ENCODE measurements at places on chromosomes 4 and X. TPM values are rescaled to one million over a fixed set of nuclear protein-coding genes. Genes with fewer than 3 reads are reported as not detected.

DNA sequence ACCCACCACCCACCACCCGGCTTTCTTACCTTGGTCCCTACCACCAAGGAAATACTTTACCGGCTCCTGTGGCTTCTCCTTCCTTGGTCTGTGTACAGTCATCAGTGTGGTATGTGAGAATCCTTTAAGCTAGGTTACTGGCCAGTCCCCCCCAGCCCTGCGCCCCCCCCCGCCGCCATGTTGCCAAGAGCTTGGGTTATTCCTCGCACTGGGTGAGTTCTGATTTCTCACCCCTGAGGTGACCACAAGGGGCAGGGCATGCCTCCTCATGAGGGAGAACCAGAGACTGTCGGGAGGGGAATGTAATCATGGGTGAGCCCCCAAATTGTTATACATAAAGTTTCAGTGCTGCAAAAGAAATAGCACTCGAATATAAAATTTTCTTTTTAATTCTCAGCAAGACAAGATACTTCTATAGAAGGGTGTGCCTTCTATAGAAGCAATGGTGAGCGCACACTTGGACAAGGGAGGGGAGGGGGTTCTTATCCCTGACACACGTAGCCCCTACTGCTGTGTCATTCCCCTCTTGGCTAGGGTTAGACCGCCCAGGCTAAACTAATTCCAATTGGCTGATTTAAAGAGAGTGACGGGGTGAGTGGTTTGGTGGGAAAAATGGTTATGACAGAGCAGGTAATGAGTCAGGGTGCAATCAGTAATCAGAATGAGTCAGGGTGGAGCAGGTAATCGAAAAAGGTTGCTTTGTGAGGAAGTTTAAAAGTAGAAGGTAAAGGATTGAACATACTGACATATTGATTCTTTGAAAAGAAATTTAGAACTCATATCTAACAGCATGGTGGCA, 133.2 kb downstream of the KDM6A start:
- DNase-seq: no peak

DNA sequence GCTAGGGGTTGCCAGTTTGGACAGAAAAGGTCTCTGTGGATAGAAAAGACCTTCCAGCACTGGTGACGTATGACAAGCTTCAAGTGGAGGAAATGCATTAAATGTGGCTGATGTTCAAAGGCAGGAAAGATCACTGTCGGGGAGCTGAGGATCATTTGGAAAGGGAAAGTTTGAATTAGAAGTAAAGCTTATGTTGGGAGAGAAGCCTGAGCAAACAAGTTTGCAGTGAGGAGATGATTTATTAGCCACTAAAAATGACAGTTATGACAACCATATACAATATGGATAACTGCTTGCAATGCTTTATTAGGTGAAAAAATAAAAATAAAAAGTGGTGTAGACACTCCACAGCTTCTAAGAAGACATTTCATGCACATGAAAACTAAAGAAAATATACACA, 135.3 kb upstream of the HS3ST1 start:
- no peak for DNase-seq

GRCh38 chr4:82710197-82710929, 88.2 kb downstream of the SCD5 start:
- no peak for DNase-seq

The F8A1 gene
- total RNA-seq: 21.4 TPM

GRCh38 chr4:11130195-11130970, 298.3 kb downstream of the HS3ST1 start:
- no peak for DNase-seq

- DNase-seq: no peak
Observed at GRCh38 chr4:63348735-63349673, 1060.2 kb downstream of the TECRL start.

- no peak for DNase-seq
Observed at GRCh38 chr4:101724093-101724492, 66.4 kb upstream of the BANK1 start.

DNA sequence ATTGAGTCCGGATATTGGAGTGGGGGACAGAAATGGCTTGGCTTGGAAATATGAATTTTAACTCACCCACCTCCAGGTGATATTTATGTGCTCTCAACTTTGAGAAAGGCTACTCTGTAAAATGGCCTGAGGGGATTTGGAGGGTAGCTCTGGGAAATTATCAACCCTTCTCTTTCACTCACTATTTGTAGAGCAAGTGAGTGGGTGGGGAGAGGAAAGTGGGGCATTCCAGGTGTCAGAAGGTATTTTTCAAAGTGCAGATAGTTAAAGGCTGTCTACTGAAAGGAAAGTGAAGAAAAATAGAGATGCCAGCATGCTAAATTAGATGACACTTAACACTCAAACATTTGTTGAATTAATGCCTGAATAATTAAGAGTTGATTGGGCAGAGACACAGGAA, 44.1 kb downstream of the TMEM164 start:
- no peak for DNase-seq

The NR0B1 gene
- not detected for total RNA-seq

The GTPBP6 gene
- total RNA-seq: 48.5 TPM

DNA sequence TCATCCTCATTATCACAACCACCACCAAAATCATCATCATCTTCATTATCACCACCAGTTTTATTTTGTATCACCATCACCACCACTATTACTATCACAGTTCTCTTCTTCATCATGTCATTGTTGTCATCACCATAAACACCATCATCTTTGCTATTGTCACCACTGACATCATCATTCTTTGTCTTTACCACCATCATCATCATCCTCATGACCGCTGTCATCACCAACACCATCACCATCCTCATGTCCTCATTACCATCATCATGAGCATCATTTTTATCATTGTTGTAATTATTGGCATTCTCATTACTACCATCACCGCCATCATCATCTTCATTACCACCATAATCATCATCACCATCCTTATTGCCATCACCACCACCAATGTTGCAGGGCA, 31.4 kb downstream of the EVC start:
- no peak for DNase-seq

DNA sequence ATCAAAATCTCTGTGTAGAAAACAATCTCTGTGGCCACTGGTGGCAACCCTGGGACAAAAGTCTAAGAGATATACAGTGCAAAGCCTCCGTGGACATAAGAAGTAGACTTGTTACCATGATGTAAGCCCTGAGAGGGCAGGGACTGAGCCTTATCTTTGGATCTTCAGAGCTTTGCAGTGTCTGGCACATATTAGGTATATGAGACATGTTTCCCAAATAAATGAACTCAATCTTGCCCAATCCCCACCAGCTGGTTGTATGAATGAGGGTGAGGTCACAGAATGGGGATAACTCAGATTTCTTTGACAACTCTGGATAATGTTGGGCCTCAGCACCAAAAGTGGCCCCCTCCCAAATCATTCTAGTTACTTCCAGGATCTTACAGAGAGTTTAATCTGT, 511.4 kb upstream of the DIPK2B start:
- DNase-seq: no peak

The SEC24D gene
- 134 TPM for total RNA-seq

The DCLK2 gene
- total RNA-seq: 10.0 TPM

GRCh38 chr4:152651473-152652060, 28.2 kb downstream of the TMEM154 start:
- no peak for DNase-seq

- no peak for DNase-seq
Observed at GRCh38 chr4:127982445-127982844, 17.2 kb downstream of the ABHD18 start.

- no peak for DNase-seq
Observed at GRCh38 chr4:22420291-22420690, 95.6 kb downstream of the ADGRA3 start.

The AFM gene
- total RNA-seq: not detected

- no peak for DNase-seq
Observed at GRCh38 chr4:89434364-89434988, 126.9 kb upstream of the GPRIN3 start.

GRCh38 chrX:129842510-129843208, 1.0 kb downstream of the ZDHHC9 start:
- DNase-seq: no peak

DNA sequence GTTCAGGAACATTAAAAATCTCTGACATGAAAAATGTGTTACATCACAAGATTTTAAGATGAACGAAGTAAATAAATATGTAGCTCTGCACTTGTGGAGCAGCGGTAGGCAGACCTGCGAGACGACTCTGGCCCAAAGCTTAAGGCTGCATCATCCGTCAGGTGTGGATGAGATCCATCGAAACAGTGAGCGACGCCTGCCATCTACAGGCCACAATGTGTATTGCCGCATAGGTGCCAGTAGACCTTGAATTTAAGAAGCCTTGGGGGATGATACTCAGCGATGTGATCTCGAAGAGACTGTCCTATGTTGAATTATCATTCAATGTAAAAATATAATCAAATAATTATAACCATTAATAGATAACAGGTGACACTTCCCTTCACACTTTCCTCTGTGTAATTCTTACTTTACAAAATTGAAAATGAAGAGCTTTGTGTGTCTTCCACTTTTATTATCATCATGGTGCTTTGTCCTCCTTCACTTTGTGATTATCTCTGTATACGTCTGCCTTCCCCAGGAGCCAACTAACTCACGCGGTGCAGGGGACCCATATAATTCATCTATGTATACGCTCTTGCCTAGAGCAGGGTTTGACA, 851.0 kb downstream of the RAB28 start:
- DNase-seq: peak; percentile 37

GRCh38 chr4:163350672-163351071, 7.0 kb downstream of the NPY5R start:
- DNase-seq: no peak

DNA sequence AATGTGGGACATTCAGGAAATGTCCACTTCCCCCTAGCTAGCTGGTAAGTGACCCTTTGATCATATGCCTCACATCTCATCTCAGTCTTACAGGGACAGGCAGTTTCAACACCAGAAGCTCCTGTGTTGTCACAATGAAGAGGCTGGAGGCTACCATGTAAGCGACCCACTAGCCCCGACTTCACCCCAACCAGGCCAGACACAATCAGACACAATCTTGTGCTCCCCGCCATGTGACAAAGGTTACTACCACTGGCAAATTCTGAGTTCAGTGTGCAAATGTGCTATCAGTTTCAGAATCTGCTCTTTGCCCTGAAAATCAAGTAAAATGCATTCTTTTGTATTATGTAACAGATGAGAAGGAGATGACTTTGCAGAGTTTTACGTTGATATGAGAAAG, 56.9 kb upstream of the STS start:
- DNase-seq: no peak

The HERC5 gene
- 5.0 TPM for total RNA-seq

- no peak for DNase-seq
Observed at GRCh38 chr4:172141025-172141424, 327.8 kb downstream of the GALNTL6 start.

DNA sequence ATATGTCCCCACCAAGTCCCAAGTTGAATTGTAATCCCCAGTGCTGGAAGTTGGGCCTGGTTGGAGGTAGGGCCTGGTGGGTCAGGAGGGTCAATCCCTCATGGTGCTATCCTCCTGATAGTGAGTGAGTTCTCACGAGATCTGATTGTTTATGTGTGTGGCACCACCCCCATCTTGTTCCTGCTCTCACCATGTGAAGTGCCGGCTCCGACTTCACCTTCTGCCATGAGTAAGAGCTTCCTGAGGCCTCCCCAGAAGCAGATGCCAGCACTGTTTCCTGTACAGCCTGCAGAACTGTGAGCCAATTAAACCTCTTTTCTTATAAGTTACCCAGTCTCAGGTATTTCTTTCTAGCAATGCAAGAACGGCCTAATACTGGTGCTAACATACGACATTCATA, 22.7 kb upstream of the TMEM33 start:
- DNase-seq: no peak

DNA sequence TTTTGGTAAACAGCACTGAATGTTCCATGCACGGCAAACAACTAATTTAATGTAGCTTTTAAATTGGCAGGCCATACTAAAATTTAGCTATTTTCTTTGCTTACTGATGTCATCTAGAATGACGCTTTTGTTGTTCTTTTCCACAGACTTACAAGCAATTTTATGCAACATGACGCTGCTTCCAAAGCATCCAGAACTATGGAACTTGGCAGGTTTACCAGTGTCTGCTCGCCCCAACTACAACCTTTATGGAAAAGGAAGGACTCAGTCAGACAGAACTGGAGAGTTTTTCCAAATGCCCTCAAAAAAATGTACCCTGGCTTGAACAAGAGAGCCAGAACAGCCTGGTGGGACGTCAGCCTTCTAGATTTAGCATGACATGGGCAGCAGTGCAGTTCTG, 58.7 kb downstream of the ANOS1 start:
- no peak for DNase-seq

GRCh38 chr4:48193096-48193836, 59.2 kb upstream of the TXK start:
- no peak for DNase-seq

DNA sequence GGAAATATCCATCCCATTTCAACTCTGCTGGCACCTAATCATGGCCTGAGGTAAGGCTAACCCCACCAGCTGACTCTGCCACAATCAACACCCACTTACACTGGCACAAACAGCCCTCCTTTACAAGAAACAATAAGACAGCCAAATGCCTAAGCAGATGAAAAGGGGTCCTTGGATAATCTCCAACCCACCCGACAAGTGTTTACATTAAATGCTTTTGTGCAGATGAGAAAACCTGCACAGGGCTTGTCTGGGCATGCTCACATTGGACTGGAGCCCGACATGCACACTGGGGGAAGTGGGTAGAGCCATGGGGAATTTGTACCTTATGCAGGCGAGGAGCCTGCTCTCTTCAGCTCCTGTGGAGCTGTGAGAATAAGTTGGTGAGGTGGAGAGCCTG, 138.9 kb upstream of the ITM2A start:
- DNase-seq: no peak

The IDUA gene
- 32.3 TPM for total RNA-seq

The CLDN34 gene
- 0.35 TPM for total RNA-seq

The AMER1 gene
- 2.2 TPM for total RNA-seq

The KLF8 gene
- total RNA-seq: 0.99 TPM

DNA sequence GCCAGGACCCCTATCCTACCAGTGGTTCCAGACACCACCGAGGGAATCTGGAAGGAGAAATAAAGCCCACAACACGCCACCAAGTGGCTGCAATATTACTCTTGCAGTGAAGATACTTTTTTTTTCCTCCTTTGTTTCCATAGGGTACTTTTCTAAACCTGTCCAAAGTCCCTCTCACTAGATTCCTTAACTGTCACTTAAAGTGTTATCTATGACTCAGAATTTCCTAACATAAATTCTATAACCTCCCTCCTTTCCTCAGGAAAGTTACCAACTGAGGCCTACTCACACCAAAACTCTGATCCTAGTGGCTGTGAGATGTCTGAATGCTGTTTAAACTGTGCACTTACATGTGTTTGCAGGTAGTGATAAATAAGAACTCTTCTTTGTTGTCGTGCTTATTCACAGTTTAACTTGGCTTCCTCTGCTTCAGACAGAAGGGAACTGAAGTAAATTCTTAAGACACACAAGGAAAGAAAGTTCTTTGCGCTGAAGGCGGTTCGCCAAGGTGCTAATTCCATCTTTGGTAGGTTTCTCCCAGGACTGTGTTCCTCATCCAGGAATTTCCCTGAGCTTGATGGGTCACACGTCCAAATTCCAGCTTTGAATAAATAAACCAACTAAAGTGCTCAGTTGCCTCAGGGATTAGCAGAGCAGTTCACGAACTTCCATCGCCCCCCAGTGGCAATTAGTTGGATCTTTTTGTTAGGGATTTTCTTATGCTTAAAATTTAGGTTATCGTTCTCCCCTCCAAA, 10.7 kb upstream of the HCCS start:
- DNase-seq: peak; percentile 20

The GC gene
- not detected for total RNA-seq

All from glomerular endothelial cell (primary cell).